Muscle of leg (tissue), 16 donors: ENCODE measurements at places on chromosomes 2 and 18. TPM values are rescaled to one million over a fixed set of nuclear protein-coding genes. Genes with fewer than 3 reads are reported as not detected.

The SAG gene
- polyA plus RNA-seq: 0.12 TPM

The DNAH6 gene
- polyA plus RNA-seq: 0.09 TPM

The COL4A3 gene
- 0.18 TPM for polyA plus RNA-seq

The LHCGR gene
- 0.10 TPM for polyA plus RNA-seq

The SDC1 gene
- 17.8 TPM for polyA plus RNA-seq

The SRD5A2 gene
- not detected for polyA plus RNA-seq

The TBR1 gene
- polyA plus RNA-seq: not detected

The GIGYF2 gene
- polyA plus RNA-seq: 39.5 TPM

The FOXI3 gene
- 0.64 TPM for polyA plus RNA-seq

The PXDN gene
- polyA plus RNA-seq: 193 TPM

The SIX3 gene
- polyA plus RNA-seq: not detected

The IL1R2 gene
- polyA plus RNA-seq: 0.17 TPM

The ANTXR1 gene
- polyA plus RNA-seq: 142 TPM

- DNase-seq: no peak
Observed at GRCh38 chr2:55425431-55425831, 5.8 kb upstream of the CCDC88A start.

DNA sequence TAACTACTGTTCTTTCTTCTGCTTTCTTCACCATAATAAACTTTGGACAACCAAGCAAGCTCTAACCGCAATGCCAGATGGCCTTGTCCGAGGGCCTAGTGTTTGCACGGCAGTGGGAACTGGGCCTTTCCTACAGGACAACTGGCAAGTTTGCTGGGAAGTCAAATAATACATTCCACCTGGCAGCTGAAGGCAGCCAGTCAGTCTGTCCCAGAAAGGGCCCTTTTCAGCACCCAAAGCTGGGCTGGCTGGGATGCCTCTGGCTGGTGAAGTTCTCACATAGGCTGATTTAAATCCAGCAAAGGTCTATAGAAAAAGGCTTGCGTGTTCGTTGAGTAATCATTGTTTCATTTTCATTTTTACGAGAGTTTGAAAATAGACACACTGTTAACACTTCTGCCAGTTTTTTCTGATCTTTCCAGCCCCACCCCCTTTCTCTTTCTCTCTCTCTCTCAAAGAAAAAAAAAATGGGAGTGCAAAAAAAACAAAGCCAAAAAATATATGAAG, 110.0 kb upstream of the EPAS1 start:
- peak; percentile 49 for DNase-seq

DNA sequence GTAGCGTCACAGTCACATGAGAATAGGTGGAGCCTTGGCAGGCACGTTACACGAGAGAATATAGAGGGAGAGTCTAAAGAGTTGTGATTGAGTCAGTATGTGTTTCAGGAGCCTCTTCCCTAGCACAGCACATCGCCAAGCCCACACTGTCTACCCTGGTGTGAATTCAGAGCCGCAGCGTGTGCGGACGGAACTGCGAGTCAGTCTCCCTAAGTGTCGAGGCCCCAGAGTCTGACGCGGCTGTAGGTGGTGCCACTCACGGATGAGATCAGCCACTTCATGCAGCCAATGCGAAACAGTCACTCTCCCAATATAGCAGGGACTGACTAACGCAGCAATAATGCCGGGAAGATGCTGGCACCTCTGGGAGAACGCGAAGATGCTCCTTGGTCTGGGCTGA, 587.3 kb upstream of the ID2 start:
- DNase-seq: peak; percentile 66

DNA sequence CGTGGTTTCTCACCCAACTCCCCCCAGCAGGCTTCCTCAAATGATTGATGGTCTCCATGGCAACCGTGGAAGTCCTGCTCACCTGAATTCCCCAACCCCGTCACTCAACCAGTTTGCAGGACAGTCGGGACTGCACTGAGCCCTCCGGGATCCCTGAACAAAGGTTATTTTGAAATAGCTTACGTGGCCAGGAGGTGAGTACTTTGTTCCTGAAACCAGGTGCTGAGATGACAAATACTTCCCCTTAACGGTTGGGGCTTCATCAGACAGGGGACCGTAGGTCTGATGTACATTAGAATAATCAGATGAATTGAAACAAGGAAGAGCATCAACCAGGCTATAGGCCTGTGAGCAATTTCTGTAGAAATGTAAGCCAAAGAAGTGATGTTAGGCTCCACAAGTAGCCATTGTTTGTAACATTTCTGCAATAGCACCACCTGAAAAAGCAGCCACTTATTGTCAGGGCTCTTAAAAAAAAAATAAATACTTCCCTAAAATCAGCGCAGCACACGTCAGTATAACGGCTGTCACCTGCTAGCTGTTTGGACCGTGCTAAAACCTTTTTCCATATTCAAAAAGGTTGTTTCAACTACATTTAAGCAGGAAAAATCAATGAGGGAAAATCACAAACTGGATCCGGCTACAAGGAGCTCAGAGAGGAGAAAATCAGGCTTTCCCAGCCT, 206.4 kb upstream of the ID2 start:
- no peak for DNase-seq

- DNase-seq: no peak
Observed at GRCh38 chr18:58325494-58325893, 281.5 kb downstream of the NEDD4L start.

GRCh38 chr2:28674062-28674712, 77.4 kb upstream of the PPP1CB start:
- DNase-seq: no peak

DNA sequence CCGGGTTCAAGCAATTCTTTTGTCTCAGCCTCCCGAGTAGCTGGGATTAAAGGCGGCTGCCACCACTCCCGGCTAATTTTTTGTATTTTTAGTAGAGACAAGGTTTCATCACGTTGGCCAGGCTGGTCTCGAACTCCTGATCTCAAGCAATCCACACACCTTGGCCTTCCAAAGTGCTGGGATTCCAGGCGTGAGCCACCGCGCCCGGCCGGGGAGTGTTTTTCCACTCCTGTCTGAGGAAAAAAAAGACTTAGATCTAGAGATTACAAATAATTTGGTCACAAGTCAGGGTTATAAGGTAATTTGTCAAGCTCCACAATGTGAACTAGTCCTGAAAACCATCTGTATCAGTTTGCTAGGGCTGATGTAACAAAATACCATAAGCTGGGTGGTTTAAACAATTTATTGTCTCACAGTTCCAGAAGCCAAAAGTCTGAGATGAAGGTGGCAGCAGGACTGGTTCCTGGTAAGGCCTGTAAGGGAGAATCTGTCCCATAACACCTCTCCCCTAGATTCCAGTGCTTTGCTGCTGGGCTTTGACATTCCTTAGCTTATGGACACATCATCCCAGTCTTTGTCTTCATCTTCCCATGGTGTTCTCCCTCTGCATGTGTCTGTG, 40.7 kb upstream of the SP3 start:
- DNase-seq: no peak

- peak; percentile 26 for DNase-seq
Observed at GRCh38 chr18:8844721-8845148, 139.4 kb downstream of the MTCL1 start.

DNA sequence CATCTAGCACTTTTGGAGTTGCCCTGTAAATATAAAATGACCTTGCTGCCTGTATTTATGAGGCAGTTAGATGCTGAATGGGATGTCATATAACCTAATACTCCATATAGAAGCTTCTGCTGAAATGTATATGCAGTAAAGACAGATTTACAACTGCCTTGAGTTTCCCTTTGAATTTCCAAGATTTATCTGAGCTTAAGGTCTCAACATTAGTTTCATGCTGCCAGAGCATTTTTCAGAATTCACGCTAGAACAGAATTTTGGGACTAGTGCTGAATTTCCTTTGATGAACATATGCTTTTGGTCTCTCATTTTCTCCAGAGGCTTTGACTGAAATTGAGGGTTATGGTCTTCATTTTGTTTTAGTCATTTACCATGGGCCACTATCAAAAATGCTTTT, 254.7 kb upstream of the FANCL start:
- DNase-seq: no peak

DNA sequence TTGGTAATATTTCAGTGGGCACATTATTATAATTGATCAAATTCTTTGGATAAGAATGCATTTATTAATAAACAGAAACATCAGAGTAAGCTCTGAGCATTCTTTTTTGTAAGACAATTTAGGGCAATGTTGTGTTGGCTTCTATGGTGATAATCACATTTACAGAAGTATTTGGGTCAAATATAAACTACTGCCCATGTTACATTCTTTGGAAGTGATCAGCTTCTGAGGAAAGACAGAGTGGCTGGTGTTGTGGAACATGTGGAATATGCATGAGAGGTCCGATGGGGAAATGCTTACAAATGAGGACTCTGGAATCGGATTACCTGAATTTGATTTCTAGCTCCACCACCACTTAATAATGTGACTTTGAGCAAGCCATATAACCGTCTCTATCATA, 19.4 kb downstream of the SERPINB13 start:
- DNase-seq: peak; percentile 2

- DNase-seq: no peak
Observed at GRCh38 chr2:155481141-155481540, 782.6 kb downstream of the KCNJ3 start.

- no peak for DNase-seq
Observed at GRCh38 chr18:57649556-57650500, 28.2 kb upstream of the NARS1 start.

DNA sequence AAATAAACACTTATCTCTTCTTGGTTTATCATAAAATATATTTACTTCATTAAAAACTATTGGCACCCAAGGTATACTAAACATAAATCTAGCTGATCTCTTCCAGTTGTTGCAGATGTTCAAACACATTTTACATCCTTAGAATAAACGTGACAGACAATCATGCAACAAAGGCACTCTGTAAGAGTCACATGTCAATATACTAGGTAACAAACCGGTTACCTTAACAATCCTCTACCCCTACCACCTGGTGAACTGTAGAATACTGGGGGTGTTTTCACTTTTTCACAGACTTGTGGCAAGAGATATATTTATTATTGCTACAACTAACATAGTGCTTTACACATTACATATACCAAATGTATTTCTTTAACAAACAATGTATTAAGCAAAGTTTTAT, 15.8 kb downstream of the STK17B start:
- no peak for DNase-seq

- no peak for DNase-seq
Observed at GRCh38 chr18:37440206-37440605, 125.4 kb downstream of the CELF4 start.

DNA sequence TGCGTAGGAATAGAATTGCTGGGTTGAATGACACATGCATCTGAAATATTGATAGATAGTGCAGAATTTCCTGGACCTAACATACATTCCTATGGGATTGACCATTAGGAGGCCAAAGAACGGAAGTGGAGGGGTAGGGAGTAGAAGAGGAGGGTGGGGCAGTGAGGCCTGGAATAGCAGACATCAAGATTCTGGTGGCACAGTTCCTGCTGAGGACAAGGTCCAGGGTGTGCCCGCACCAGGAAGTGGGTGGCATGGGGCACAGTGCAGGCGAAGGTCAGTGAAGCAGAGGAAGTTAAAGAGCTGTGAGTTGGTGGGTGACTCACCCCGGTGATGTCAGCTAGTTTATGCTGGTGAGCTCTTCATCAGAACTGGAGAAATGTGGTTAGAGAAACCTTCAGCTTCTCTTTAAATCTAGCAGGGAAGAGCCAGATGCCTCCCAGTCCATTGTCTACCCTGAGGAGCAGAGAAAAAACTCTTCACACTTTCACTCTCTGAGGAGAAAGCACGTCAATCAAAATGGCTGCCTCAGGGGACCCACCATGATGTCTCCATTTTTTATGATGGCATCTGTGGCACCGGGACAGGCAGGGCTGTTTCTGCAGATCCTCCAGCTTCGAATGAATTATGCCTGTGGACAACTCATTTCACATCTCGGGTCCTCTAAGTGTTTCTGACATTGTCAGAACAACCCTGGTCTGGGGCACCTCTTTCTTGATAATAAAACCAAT, 55.9 kb upstream of the CTLA4 start:
- DNase-seq: peak; percentile 70

- DNase-seq: peak; percentile 26
Observed at GRCh38 chr2:135840601-135841000, 3.6 kb upstream of the LCT start.

DNA sequence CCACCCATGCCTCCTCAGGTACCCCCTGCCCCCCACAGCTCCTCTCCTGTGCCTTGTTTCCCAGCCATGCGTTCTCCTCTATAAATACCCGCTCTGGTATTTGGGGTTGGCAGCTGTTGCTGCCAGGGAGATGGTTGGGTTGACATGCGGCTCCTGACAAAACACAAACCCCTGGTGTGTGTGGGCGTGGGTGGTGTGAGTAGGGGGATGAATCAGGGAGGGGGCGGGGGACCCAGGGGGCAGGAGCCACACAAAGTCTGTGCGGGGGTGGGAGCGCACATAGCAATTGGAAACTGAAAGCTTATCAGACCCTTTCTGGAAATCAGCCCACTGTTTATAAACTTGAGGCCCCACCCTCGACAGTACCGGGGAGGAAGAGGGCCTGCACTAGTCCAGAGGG, 803 bp upstream of the DES start:
- peak; percentile 80 for DNase-seq

- no peak for DNase-seq
Observed at GRCh38 chr18:69447886-69448285, 47.2 kb downstream of the DOK6 start.

DNA sequence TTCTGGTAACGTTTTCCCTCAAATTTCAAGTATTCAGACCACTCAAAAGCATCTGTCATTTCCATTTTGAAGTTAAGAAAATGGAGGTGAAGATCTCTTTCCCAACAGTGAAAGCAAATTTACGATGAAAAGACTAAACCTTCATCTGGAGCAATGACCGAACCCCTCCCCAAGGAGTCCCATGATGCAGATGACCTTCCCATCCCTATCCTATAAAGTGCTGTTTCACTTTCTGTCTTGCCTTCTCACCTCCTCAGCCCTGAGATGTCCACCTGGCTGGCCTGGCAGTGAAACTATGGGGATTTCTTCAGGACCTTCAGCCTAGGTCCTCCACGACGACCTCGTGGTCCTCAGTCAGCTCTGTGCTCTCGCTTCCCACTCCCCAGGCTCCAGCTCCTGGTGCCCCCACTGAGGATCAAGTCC, 925 bp upstream of the NPC1 start:
- no peak for DNase-seq
